Stimulated activated CD4-positive, alpha-beta T cell treated with anti-CD3 and anti-CD28 coated beads, Interleukin-15, amount 100 ng/mL, for 1 hour (primary cell): ENCODE measurements at places on chromosomes 3 and 15.

GRCh38 chr3:33428734-33429133, 11.5 kb downstream of the UBP1 start:
- no peak for DNase-seq

- no peak for DNase-seq
These were observed 280.0 kb downstream of the IGSF11 start for GRCh38 chr3:118754406-118755252.

DNA sequence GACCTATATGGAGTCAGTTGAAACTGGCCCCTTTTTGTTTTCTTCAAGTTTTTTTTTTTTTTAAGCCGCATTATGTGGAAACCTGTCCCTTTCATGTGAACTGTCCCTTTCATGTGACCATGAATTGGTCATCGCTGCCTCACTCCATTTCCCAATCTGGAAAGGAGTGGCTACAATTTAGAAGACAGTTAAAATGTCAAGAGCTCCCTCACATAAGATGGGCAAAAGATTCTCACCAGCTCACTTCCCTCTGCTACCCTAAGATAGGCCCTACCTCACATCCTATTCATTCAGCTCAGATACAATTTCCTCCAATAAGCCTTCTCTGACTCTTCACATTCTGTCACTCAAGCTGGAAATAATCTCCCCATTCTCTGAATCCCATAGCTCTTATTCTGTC, 111.3 kb upstream of the BCL6 start:
- no peak for DNase-seq

GRCh38 chr3:195708626-195709481, 11.9 kb upstream of the MUC20 start:
- no peak for DNase-seq

- no peak for DNase-seq
These were observed 482.5 kb upstream of the WNT5A start for GRCh38 chr3:55969634-55970033.
